ENCODE measurements at places on chromosomes 5 and 9. TPM values are rescaled to one million over a fixed set of nuclear protein-coding genes. Genes with fewer than 3 reads are reported as not detected.
A peak's percentile ranks its signal among the peaks of the same experiment; 100 is the strongest.

- no peak for DNase-seq
These were observed 14.9 kb downstream of the LARP1 start for GRCh38 chr5:154770111-154770510.

DNA sequence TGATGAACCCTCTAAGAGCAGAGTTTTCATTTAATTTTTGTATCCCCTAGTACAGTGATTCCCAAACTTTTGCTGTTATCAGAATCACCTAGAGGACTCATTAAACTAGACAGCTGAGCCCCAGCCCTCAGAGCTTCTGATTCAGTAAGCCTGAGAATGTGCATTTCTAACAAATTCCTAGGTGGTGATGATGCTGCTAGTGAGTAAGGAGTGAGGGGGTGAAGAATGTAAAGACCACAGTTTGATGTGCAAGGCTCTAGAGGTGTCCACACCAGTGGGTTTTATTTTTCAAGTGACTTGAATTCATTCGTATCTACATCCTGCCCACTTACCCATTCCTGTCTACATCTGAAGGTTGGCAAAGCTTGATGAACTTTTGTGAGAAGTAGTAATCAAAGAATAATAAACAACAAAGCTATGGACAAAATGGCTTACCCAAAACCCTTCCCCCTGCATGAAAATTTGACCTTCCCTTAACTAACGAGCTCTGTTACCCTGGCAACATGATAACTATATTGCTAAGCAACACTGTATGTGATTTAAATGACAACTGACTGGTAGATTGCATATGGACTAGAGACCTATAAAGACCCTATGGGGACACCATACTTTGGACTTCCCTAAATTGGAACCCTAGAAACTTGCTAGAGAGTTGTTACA lies 35.2 kb downstream of the DTWD2 start:
- DNase-seq, result peak; percentile 29

DNA sequence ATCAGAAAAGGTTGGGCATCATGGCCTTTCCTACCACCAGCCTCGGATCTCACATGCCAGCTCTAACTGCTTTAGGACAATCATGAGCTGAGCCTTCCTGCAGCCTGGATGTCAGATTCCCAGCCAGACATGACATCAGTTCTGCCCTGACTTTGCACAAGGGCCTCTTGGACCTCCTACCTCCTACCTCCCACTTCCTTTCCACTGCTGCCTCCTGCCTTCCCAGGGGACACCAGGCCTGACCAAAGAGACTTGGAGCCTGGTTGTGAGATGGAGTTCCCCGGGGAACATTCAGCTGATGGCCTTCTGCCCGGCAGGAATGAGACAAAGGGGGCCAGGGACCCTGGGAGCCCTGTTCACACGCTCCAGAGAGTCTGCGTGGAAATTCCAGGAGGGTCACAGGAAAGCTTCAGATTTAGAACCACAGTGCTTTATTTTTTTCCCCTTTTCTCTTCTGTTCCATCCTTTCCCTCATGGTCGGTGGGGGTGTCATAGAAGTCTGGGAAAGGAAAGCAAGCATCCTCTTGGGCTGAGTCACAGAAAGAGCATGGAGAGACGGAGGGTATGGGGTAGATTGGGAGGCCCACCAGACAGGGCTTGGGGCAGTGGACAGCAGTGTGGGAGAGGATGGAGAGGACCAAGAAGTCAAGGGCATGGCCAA lies 35.4 kb upstream of the IL17B start:
- no peak for DNase-seq

- no peak for DNase-seq
These were observed 286.4 kb downstream of the AOPEP start for GRCh38 chr9:95012902-95013301.

- peak; percentile 25 for DNase-seq
These were observed 160.6 kb downstream of the PJA2 start for GRCh38 chr5:109249126-109249525.

DNA sequence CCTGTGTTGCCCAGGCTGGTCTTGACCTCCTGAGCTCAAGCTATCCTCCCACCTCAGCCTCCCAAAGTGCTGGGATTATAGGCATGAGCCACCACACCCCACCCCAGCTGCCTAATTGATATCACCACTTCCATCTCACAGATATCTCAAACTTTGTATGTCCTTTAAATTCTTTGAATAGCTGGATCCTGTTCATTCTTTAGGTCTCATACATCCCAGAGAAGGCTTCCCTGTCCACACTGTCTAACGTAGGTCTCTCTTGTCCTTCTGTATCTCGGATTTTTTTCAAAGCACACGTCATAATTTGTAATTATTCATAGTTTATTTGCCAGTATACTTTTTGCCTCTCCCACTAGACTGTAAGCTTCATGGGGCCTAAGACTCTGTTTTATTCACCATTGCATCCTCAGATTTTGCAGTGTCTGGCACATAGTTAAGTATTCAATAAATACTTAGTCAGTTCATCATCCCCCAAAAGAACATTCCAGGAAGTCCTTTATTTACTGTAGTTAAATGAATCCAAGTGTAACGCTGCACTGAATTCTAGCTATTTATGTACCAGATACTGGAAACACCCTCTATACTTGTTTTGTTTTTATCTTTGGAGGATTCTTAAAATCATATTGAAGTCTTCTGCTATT lies 10.5 kb downstream of the ARSK start:
- DNase-seq, result no peak

DNA sequence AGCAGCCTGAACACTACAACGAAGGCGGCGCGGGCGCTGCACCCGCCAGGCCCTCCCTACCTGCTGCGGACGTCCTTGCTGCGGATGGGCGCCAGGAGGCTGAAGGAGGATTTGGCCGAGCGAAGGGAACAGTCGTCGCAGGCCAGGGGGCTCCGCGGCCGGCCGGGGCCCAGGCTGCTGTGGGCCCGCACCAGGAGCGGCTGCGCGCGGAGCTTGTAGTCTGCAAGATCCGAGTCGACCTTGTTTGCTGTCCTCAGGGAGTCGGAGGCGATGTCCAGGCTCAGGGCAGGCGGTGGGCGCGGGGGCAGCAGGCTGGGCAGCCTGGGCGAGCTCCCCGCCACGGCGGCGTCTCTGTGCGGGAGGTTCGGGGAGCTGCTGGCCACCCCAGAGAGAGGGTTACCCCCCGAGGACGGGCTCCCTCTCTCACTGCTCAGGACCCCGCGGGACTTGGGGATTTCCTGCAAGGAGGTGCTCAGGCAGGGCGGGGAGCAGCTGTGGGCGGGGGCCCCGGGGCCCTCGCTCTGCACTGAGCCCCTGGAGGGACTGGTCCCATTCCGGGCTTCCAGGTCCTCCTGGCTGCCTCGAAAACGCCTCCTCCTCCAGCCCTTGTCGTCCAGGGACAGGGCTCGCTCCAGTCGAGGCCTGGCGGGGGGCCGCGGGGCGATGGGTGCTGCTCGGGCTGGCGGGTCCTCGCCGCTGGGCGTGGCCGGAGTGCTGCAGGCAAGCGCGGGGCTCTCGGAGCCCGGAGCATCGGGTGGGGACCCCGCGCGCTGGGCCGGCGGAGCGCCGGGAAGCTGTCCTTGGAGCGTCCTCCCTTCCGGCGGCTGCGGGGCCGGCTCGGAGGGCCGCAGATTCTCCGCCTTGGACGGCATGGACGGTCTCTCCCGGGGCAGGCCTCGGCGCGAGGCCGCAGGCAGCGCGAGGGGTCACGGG lies 831 bp downstream of the INPP5E start:
- DNase-seq, result peak; percentile 32

GRCh38 chr9:75754080-75754479 lies 136.4 kb upstream of the PCSK5 start:
- no peak for DNase-seq

- DNase-seq, result no peak
These were observed 6.0 kb upstream of the NDUFS4 start for GRCh38 chr5:53554444-53554843.

AHRR gene
- total RNA-seq, result 43.2 TPM

TRIM36 gene
- total RNA-seq, result 5.4 TPM

CWC27 gene
- 9.0 TPM for total RNA-seq

ATP10B gene
- total RNA-seq, result not detected
